ENCODE measurements at places on chromosomes 5 and 9. TPM values are rescaled to one million over a fixed set of nuclear protein-coding genes. Genes with fewer than 3 reads are reported as not detected.

The PCDHGC4 gene
- 0.40 TPM for total RNA-seq

The PCDHGC5 gene
- total RNA-seq, result 0.53 TPM

The CETN3 gene
- 9.2 TPM for total RNA-seq

The PROB1 gene
- 2.5 TPM for total RNA-seq

The OBP2B gene
- total RNA-seq, result not detected

The NFX1 gene
- total RNA-seq, result 13.0 TPM

The TUSC1 gene
- total RNA-seq, result 10.2 TPM

The HAVCR2 gene
- 0.07 TPM for total RNA-seq

The SLC27A6 gene
- not detected for total RNA-seq

The BARHL1 gene
- not detected for total RNA-seq

The PLAA gene
- 53.3 TPM for total RNA-seq

- no peak for DNase-seq
Measured at GRCh38 chr5:151234476-151235238, 10.8 kb upstream of the CCDC69 start.

DNA sequence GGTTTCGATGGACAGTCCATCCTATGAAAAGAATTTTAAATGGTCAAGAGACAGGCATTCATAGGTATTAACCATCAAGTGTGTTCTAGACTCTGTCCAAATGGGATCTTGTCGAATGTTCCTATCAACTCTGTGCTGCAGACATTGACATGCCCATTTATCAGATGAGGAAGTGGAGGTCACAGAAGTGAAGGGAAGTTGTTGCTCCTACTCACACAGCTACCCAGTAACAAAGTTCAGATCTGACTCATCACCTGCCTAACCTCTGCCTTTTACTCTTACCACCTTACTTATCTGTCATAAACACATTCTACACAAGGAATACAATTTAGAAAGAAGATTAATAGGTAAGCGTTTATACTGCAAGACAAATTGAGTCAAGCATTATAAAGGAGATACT is 426.2 kb upstream of the BRINP1 start:
- no peak for DNase-seq

DNA sequence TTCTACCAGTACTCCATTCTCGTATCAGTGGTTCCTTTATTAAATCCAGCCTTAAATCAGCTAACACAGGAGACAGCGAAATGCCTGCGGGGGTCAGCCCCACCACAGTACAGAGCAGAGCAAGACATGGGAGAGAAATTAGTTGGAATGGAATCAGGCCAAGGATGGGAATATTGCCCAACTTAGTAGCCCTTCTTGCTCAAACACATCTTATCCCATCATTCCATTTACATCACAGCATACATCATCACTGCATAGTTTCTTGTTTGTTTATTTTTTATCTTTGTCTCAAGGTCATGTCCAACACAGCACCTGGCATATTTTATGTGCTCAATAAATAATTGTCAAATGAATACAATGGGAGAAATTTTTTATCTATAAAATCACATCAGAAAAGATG is 34.3 kb upstream of the DAB2 start:
- DNase-seq, result no peak

- no peak for DNase-seq
Measured at GRCh38 chr5:2946315-2946714, 194.8 kb upstream of the IRX2 start.

- DNase-seq, result no peak
Measured at GRCh38 chr9:84945878-84946538, 276.5 kb downstream of the NTRK2 start.

GRCh38 chr5:79929095-79929494 is 62.0 kb downstream of the MTX3 start:
- no peak for DNase-seq

GRCh38 chr9:13900449-13900848 is 413.5 kb downstream of the NFIB start:
- no peak for DNase-seq

GRCh38 chr5:74240783-74241750 is 399.5 kb downstream of the ENC1 start:
- DNase-seq, result no peak

- no peak for DNase-seq
Measured at GRCh38 chr5:160354666-160355065, 15.8 kb downstream of the C1QTNF2 start.

DNA sequence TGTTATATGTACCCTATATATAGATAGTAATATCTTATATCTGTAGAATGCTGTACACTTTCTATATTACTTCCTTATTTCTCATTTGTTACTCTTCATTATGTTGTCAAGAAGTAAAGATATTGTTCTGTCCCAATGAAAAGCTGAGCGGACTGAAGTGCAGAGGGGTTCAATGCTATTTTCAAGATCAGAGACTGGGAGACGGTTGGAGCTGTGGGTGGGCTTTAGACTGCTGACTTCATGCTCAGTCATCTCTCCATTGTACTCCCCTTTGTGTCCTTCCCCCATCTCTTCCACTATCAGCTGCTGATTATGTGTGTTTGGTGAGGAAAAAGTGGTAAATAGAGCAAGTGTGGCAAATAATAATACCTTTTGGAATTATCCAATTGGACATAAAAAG is 532.3 kb upstream of the ZNF608 start:
- DNase-seq, result no peak

GRCh38 chr5:64794053-64794770 is 25.5 kb downstream of the CWC27 start:
- no peak for DNase-seq

DNA sequence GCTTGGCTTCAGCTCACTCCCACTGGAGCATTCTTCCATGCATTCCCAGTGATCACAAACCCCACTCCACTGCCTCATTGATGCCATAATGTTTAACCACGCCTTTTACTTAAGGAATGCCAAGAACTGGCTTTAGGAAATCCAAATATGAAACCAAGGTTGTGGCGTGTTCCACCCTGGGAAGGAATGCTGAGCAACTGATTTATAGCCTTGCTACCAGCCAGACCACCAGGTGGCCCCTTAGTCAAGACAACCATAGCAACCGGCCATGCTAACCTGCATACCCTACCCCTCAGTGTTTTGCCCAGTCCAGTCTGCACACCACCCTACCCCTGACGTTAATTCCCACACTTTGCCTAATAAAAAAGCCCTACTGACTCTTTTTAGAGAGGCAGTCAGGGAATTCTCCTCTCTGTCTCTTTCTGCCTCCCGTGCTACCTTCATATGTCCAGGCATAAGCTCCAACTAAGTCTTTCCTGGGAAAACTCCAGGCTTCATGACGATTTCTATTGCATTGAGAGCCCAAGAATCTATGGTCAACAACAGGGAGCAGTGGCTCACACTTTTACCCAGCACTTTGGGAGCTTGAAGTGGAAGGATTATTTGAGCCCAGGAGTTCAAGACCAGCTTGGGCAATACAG is 27.0 kb upstream of the PRRC2B start:
- peak; percentile 22 for DNase-seq

- DNase-seq, result no peak
Measured at GRCh38 chr5:151143645-151144044, 13.9 kb downstream of the ANXA6 start.

DNA sequence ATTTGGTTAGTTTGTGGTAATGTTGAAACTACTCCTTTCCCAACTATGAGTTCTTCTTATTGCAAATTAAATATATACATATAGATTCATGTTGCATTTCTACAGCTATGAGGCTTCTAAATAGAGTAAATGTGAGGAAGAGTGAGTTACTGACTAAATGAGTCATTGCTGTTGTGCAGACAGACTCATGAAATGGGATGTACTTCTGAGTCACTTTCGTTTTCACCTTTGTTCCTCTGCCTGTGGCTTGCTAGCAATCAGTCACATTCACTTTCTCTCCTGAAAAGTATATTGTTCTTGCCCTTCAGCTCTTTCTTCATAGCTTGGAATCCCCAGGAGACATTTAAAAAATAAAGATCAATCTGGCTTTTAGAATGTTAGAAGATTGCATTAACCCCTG is 295.5 kb upstream of the SMC2 start:
- DNase-seq, result no peak

DNA sequence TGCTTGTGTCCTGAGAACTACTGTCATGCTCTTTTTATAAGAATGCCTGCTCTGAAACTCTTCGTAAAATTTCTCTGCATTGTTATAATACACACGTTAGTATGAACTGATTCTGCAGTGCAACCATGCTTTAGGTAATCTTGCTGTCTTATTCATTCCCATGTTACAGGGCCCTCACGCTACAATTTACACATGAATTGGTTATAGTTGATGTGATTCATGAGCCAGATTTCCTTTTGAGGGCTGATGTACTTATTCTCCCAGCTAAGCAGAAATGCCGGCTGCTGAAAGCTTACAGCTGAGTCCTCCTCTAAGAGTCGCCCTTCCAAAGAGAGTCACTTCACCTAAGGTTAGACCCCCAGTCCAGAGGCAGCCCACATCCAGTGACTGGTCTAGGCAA is 233.5 kb upstream of the PCSK5 start:
- DNase-seq, result no peak

- no peak for DNase-seq
Measured at GRCh38 chr5:119288379-119289033, 67.3 kb upstream of the TNFAIP8 start.

GRCh38 chr5:33310451-33310850 is 130.3 kb upstream of the TARS1 start:
- DNase-seq, result no peak

DNA sequence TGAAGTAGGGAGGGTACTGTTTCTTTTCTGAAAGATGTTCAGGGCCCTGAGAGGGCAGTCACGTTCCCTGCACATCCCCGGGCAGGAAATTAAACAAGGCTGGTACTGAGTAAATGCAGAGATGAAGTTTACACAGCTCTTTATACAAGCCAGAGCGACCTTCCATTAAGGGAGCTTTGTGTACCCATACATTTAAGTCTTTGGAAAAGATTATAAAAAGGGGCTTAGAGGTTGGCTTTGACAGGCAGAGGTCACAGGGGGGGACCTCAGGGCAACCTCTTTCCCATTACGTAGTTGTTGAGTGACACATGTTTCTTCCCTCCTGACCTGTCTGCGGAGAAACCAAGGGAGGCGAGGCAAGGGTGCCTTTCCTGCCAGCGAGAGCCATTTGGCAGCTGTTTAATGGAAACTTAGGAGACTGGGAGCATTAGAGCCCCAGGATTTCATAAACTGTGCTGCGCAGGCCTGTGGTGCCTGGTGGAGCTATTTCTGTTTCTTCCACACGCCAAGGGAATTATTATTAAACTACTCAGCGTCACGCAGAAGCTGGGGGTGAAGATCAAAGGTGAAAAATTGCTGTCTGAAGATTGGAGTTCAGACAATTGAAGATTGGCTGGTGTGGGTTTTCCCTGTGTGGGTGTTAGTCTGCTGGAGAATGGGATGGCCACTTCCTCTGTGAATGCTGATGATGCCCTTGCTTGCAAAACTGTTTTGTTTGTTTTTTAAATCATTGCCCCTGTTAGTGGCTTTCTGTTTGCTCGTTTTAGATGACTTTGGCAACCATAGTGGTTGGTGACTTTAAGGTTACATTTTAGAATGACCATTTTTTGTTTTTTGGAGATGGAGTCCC is 3.2 kb upstream of the SMIM32 start:
- no peak for DNase-seq

GRCh38 chr9:99340281-99340680 is 118.2 kb downstream of the SEC61B start:
- DNase-seq, result peak; percentile 80

- DNase-seq, result no peak
Measured at GRCh38 chr5:160387445-160387844, 12.4 kb downstream of the FAM200C start.

GRCh38 chr9:111463048-111463447 is 21.1 kb downstream of the ECPAS start:
- DNase-seq, result no peak

DNA sequence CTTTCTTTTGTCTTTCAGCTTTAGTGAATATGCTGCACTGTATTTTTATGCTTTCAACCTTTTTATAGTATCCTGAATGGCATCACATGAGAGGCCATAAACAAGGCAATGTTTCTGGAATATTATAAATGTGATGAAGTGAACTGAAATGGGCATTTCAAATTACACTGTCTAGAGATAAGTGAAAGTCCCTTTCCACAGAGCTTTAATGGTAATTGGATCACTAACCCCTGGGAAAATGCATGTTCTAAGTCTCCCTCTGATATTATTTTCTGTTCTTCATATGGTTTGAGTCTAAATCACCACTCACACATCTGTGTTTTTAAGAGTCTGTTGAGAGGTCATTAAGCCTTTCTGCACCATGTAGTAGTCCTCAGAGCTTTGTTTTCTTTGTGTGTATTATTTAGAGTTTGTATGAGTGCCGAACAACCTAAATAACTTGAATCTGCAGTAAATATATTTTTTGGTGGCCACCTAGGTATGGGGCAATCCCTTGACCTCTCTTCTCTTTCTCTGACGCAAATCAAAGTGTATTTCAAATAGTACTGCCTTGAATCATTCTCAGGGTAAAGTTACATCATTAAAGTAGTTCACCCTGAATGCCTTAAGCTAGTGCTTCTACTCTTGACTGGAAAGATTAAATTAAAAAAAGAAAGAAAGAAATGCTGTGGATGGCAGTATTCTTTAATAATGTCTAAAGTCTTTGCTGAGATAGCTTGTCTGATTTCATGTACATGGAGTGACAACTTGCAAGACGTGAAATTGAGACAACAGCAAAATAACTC is 1931.0 kb upstream of the CDH6 start:
- no peak for DNase-seq

DNA sequence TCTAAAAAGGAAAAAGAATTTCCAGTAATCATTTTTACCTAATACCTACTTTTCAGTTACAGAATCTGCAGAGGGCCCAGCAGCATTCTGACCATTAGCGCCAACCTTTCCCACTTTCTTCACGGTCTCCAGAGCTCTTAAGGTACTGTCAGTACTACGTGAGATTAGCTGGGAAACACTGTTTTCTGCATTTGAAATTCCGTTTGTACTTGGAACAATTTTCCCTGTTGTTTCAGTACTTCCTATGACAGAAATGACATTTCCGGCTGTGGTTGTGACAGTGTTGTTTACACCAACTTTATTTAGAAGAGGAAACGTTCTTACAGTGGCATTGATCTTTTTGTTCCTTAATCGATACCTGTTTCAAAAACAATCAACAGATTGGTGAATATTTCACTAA is 36.9 kb upstream of the PDCL start:
- DNase-seq, result peak; percentile 24

GRCh38 chr5:7533941-7534340 is 138.0 kb downstream of the ADCY2 start:
- DNase-seq, result no peak

GRCh38 chr5:127935398-127935797 is 148.2 kb upstream of the SLC12A2 start:
- no peak for DNase-seq

DNA sequence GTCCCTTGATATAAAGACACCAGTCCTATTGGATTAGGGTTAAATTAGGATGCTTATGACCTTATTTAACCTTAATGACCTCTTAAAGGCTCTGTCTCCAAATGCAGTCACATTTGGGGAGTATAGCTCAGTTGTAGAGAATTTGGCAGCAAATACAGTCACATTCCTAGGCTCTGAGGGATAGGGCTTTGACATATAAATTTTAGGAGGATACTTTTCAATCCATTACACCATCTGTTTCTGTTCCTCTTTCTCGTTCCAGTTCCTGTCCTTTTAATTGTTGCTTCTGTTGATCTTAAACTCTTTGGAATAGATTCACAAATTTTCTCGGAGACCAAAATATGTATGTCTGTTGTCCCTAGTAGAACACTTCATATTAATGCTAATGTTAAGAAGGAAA is 390.0 kb upstream of the PCSK5 start:
- DNase-seq, result no peak

GRCh38 chr5:129991780-129992179 is 87.5 kb downstream of the CHSY3 start:
- DNase-seq, result no peak

- DNase-seq, result no peak
Measured at GRCh38 chr9:36138901-36139300, 2.4 kb downstream of the GLIPR2 start.

- no peak for DNase-seq
Measured at GRCh38 chr5:76303921-76304320, 99.2 kb upstream of the IQGAP2 start.

GRCh38 chr5:180718810-180719453 is 20.9 kb downstream of the OR2Y1 start:
- DNase-seq, result no peak

Data from pulmonary artery endothelial cell (primary cell).